ENCODE measurements at places on chromosomes 6 and 20.
A peak's percentile ranks its signal among the peaks of the same experiment; 100 is the strongest.

DNA sequence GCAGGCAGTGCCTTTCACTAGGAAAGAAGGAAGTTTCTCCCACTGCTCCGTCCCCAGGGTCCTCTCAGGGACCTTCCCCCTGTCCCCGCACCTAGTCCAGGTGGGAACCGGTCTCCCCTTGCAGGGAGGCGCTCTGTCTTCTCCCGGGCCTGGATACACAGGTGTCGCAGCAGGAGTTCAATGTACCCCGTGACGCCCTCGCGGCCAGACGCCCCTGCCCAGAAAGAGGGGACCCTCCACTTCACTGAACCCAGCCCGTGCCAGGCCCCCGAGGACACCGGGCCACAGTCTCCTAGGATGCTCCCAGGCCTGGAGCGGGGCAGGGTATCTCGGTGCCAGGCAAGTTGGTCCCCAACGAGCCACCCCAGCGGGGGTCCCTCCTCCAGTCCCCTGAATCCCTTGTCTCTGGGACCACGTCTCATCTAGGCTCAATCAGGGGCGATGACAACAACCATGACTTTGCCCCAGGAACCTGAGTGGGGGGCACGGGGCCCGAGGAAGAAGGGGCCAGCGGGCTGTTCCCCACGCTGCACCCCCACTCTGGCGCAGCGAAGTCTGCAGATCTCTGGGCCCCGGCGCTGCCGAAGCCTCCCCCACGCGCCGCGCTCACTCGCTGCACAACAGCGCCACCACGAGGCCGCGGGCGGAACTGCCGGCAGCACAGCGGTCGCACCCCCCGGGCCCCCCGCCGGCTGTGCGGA, 103.0 kb downstream of the EDN3 start:
- DNase-seq, result no peak

DNA sequence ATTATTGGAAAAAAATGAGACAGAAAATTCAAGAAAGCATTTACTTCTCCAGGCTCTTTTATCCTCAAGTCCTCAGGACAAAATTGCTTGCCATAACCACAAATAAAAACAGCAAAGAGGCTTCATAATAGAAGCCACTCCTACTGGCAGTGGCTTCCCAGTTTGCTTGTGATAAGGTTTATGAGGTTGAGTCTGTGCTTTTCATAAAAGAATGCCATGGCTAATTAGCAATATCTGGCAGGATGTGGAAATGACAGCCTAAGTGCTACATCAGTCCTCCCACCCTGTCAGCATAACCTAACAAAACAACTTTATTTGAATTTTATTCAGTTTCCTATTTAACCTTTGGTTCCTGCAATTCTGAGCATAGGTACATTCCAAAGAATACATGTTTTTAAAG, 80.9 kb upstream of the HTR1E start:
- DNase-seq, result no peak

DNA sequence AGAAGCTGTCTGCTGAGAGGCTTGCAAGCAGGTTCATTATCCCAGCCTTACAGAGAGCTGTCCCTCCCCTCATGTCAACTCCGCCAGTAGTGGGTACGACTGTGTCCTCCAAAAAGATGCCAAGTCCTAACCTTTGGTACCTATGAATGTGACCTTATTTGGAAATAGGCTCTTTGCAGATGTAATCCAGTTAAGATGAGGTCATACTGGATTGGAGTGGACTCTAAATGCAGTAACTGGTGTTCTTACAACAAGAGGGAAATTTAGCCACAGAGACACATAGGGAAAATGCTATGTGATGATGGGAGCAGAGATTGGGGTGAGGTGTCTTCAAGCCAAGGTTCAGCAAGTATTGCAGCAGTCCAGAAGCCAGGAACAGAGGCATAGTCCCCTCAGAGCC, 90.8 kb upstream of the FOXP4 start:
- no peak for DNase-seq

- DNase-seq, result no peak
Measured at GRCh38 chr6:76697585-76697984, 625.1 kb upstream of the IMPG1 start.

- DNase-seq, result peak; percentile 53
Measured at GRCh38 chr6:17705428-17705777, 1.3 kb downstream of the NUP153 start.

DNA sequence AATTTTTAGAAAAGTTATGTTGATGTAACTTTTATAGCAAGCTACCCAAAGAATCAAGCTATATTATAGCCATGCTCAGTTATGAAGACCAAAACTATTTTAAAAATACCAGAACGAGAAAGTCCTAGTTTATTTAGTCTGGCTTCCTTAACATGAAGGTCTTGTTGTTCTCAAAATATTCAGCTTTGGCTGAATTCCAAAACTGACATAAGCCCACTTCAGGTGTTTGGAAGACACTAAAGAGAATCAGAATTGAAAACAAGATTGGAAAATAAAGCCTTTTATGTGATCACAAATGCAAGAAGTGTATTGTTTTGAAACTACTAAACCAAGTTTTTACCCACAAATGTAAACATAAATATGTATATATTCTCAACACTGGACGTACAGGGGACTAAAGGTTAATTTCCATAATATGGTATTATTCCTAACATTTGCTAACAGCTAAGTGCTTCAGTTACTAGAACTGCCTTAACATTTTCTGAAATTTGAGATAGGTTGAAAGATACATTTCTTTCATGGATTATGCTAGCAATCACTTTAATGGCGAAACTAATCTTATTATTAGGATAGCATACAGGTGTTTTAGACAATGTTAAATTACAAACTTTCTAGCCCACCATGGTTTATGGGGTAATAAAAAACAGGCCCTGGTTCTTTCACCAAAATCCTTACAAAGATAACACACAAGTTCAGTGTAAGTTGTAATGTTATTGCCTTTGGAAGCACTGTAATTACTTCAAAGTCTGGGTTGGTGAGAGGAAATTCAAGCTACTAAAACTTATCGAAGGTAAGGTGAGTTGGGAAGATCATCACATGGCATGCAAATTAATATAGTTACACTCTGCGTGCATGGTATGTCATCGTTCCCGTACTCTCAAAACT, 1.6 kb downstream of the MAP3K5 start:
- DNase-seq, result no peak

GRCh38 chr20:44747166-44748004, 1.7 kb downstream of the KCNK15 start:
- DNase-seq, result peak; percentile 52

DNA sequence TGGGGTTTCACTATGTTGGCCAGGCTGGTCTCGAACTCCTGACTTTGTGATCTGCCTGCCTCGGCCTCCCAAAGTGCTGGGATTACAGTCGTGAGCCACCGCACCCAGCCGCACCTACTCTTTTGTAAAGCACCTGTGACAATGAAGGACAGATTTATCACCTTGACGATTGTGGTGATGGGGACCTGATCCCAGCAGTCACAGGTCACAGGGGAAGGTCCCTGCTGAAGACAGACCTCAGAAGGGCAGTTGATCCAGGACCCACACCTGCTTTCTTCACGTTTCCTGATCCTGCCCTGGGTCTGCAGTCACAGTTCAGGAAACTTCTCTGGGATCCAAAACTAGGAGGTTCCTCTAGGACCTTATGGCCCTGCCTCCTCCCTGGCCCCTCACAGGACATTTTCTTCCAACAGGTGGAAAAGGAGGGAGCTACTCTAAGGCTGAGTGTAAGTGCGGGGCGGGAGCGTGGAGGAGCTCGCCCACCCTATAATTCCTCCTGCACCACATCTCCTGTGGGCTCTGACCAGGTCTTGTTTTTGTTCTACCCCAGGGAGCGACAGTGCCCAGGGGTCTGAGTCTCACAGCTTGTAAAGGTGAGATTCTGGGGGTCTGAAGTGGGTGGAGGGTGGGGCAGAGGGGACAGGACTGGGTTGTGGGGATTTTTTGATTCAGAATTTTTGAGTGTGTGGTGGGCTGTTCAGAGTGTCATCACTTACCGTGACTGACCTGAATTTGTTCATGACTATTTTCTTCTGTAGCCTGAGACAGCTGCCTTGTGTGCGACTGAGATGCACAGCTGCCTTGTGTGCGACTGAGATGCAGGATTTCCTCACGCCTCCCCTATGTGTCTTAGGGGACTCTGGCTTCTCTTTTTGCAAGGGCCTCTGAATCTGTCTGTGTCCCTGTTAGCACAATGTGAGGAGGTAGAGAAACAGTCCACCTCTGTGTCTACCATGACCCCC, 3.0 kb downstream of the HLA-E start:
- no peak for DNase-seq

- DNase-seq, result no peak
Measured at GRCh38 chr6:91442342-91442741, 855.5 kb upstream of the MAP3K7 start.

DNA sequence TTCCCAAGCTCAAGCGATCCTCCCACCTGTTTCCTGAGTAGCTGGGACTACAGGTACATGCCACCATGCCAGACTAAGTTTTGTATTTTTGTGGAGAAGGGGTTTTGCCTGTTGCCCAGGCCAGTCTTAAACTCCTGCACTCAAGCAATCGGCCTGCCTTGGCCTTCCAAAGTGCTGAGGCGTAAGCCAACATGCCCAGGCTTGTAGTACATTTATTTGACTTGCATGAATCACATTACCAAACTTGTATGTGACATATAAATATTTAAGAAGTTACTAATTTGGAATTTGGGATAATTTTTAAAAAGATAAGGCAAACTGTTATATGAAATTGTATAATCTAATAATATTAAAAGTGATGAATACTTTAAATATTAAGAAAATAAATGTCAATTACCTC, 157.6 kb downstream of the MCHR2 start:
- DNase-seq, result no peak

DNA sequence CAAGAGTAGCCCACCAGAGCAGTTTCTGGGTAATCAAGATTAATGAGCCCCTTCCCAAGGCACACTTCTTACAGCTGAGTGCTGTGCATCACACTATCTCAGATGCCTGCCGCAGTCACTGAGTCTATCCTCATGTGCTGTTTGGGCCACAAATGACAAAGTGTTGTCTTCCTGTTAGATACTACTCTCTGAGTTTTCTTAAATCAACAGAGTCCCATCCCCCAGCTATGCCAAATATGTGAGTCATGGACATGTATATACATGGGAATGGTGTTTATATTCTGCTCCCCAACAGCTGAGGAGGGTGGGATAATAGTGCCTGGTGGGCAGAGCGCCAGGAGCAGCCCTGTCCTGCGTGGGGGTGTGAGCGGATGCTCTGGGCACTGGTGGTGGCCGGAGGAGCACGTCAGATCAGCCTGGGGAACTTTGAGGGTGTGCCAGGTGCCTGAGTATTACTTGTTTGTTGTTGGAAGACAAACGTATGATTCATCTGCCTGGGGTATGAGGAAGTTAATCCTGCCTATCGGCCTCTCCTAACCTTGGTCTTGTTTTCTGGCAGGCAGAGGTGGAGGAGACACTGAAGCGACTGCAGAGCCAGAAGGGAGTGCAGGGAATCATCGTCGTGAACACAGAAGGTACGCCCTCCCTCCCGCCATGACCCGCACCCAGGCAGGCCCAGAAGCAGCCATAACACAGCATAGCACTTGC, 9.6 kb downstream of the DYNLRB1 start:
- peak; percentile 85 for DNase-seq

DNA sequence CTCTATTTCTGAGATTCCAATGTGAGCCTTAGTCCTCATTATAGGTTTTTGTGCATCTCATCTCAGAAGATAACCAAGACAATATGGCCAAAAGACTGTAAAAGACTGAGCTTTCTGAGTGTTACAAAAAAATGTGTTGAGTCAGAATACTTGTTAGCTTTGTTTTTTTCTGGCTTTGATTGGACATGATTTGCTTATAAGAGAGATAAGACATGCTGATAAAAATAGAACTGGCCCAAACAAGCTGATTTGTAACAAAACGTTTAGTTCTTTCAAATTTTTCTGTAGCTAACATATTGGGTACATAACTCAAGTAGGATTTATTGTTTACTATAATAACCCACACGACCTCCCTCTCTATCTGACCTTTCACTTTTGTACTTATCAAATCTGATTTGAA, 32.9 kb downstream of the FILIP1 start:
- no peak for DNase-seq

- DNase-seq, result no peak
Measured at GRCh38 chr20:49964964-49965780, 17.6 kb upstream of the SNAI1 start.

DNA sequence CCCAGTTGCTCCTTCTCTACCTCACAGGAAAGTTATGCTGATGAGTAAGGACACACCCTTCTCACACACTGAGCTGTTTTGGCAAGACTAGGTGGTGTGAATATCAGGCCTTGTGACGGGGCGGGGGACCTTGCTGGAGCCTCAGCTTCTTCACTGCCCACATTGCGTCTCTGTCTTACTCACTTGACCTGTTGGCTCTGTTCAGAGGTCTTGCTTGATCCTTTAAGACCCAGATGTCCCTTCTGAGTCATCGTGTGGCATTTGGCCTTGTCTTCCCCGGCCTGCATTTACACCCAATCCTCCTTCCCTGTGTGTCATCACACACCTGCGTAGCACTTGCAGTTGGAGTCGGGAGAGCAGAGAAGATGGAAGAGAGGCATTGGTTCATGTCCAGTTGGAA, 8.3 kb upstream of the PRND start:
- DNase-seq, result no peak

GRCh38 chr20:43939762-43940121, 25.1 kb downstream of the TOX2 start:
- DNase-seq, result no peak

DNA sequence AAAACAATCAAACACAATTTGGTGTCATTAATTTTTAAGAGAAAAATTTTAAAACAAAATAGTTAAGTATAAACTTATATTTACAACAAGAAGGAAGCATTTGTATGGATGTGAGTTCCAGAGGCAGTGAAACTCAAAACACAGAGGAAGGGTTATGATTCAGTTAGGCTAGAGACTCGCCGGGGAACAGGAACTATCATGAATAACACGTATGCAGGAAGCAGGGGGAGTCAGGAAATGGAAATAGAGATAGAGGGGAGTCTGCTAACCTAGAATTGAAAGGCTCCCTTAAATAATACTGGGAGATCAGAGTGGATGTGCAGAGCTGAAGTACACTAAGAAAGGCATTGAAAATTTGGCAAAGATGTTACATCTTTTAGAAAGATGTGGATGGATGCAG, 14.2 kb upstream of the HLA-DRB1 start:
- no peak for DNase-seq

DNA sequence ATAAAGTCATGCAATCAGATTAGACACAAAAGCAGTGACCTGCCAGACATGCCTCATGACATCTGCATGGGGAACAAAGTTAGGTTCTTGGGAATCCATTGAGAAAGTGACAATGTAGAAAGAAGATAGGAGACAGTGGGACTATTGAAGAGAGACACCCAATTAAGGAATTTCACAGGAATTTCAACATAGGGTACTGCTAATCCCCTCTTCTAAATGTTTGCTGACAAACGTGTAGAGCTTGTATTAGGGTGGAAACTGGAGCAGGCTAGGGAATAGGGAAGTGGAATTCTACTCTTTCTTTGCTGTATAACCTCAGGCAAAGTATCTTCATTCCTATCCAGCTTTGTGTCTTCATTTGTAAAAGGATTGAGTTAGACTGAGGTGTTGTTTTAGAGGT, 409.4 kb upstream of the SASH1 start:
- DNase-seq, result no peak

GRCh38 chr6:118750143-118750542, 98.8 kb upstream of the CEP85L start:
- DNase-seq, result no peak

GRCh38 chr6:169292338-169293124, 38.9 kb upstream of the THBS2 start:
- DNase-seq, result peak; percentile 83

GRCh38 chr6:87900160-87900698, 147.4 kb upstream of the SPACA1 start:
- DNase-seq, result no peak
